ENCODE measurements at places on chromosomes 4 and X.

DNA sequence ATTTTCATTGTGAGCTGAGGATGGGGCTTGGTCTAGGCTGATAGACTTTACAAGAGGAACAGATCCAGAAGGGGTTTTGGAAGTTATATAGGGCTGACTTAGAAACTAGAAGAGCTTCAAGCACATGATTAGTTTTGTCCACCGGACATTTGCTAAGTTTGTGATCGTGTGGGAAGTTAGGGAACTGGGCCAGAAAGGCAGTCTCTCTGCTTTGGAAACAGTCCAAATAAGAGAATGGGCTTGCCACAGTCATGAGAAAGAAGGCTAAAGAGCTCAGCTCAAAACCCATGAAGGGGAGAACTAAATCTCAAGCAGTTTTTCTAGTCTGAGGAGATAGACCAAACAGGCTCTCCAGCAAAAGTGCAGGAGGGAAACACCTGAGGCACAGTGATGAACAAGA lies 67.8 kb downstream of the ZNF674 start:
- DNase-seq, result no peak

GRCh38 chr4:67926485-67926884 lies 36.8 kb downstream of the TMPRSS11A start:
- DNase-seq, result no peak

DNA sequence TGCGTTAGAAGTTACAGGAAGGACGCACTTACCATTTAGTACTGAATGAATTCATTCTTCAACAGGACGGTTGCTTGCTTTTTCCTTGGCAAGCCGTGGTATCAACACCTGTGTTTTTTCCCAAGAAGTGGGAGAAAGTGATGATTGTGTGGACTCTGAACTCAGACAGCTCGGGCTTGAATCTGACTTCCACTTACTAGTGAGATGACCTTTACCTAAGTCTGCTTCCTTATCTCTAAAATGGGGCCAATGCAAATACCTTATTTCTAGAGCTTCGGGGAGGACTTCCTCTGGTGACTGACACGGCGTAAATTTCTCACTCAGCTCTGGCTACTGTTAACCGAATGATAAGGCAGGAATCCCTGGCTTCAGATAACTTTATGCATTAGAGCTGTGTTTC lies 146.8 kb upstream of the RBPJ start:
- no peak for DNase-seq

- DNase-seq, result no peak
These were observed 33.6 kb upstream of the NOCT start for GRCh38 chr4:138981930-138982390.

DNA sequence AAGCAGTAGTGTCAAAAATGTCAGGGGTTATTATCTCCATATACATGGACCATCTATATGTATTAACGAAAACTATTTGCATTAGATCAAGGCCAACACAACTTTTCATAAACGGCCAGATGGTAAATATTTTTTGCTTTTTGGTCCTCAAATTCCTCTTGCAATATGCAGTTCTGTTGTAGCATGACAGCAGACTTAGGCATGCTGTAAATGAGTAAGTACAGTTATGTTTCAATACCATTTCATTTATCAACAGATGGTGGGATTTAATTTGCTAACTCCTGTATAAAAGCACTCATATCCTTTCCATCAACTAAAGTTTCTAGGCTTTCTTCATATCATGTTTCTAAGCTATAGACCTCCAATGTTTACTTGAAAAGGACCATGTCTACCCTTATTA lies 208.1 kb downstream of the ANKRD50 start:
- DNase-seq, result no peak

GRCh38 chr4:31411565-31411964 lies 691.4 kb downstream of the PCDH7 start:
- DNase-seq, result no peak

- no peak for DNase-seq
These were observed 704 bp downstream of the FAM3A start for GRCh38 chrX:154515090-154515965.

- no peak for DNase-seq
These were observed 275.2 kb downstream of the EVC2 start for GRCh38 chr4:5433196-5433595.

GRCh38 chr4:88745175-88745574 lies 47.5 kb upstream of the NAP1L5 start:
- DNase-seq, result no peak

- peak; percentile 14 for DNase-seq
These were observed 499.1 kb upstream of the SLIT2 start for GRCh38 chr4:19752599-19752998.

GRCh38 chr4:25609976-25610375 lies 45.7 kb upstream of the SLC34A2 start:
- no peak for DNase-seq

GRCh38 chr4:107823870-107824349 lies 822 bp upstream of the SGMS2 start:
- no peak for DNase-seq

- DNase-seq, result no peak
These were observed 158.5 kb upstream of the ARSJ start for GRCh38 chr4:114137984-114138383.

- DNase-seq, result no peak
These were observed 1.8 kb downstream of the TBC1D1 start for GRCh38 chr4:37892641-37893040.

DNA sequence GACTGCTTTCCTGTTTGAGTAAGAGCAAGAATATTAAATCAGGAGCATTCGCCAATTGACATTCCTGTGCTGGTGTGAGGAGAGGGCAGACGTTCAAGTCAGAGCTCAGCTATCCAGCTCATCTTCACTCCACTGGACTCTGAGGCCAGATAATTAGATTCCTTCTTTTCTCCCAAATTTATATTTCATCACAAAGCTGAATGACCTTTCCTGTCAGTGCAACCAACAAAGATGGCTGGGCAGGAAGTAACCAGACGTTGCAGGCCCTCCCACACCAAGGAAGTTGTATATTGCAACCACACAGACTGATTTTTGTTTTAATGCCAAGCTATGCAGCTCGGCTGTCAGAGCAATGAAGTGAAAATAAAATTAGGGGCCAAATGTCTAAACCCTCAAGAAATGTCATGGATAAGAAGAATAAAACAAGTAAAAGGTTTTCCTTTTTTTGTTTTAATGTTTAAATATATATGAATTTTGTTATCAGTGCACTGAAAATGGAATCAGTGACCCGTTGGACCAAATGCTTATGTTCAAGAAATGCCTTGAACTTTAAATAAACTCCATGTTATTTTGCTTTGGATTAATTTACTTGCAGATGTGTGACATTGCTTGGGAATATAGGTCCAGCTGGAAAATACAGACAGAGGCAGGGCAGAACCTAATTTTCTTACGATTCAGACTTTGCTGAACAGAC lies 578.9 kb upstream of the FAT1 start:
- no peak for DNase-seq

- DNase-seq, result no peak
These were observed 37.0 kb upstream of the CD99L2 start for GRCh38 chrX:150935467-150935866.

- no peak for DNase-seq
These were observed 188.4 kb upstream of the MBNL3 start for GRCh38 chrX:132677233-132677716.

DNA sequence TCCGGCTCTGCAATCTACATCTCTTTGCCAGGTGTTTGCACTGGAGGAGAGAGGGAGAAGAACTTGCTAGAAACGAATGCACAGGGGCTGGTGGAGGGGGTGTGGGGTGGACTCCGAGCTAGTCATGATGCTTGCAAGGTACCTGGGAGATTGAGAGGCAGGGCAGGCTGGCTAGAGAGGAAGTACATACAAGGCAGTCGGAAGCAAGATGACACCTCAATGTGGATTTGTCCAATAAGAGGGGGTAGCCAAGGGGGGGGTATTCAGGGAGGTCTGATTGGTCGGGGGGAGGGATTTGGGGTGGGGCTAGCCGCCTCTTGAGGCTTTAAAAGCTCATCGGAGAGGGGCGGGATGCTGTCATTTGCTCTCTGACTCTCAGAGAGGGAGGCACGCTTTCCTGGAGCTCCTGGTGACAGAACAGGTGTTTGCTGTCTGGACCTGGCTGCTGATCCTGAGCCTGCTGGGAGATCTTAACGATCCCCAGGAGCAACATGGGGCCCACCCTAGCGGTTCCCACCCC lies at the start of gene GPR50:
Gene GPR50 (plus strand): TSS at position 354 of the 520 bp plus-strand sequence. CDS start 138 bp downstream, at position 492.
- DNase-seq, result no peak

DNA sequence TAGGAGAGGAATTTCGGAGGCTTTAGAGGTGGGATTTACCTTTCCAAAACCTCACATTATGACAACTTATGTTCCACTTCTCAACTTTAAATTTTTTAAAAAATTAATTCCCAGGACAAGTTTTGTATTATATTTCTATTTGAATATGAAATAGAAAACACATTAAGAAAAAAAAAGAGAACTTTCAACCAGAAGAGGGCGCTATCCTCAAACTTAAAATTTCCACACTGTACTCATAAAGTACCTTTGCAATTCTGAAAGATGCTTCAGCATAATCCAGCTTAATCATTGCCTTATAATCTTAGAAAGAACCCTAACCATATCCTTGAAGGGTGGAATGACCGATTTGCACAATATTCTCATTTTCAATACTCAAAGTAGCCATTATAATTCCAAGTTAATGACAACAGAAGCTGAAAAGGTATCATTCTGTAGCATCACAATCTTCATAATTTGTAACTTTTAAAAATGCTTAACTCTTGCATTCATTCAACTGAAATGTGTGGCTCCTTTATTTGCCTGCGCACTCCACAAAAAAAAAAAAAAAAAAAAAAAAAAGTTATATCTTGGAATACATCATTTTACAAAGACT lies 158.0 kb downstream of the KCNIP4 start:
- DNase-seq, result no peak

- DNase-seq, result no peak
These were observed 466 bp downstream of the DLG3 start for GRCh38 chrX:70444946-70445656.

GRCh38 chrX:7062276-7062675 lies 85.2 kb upstream of the STS start:
- DNase-seq, result no peak

DNA sequence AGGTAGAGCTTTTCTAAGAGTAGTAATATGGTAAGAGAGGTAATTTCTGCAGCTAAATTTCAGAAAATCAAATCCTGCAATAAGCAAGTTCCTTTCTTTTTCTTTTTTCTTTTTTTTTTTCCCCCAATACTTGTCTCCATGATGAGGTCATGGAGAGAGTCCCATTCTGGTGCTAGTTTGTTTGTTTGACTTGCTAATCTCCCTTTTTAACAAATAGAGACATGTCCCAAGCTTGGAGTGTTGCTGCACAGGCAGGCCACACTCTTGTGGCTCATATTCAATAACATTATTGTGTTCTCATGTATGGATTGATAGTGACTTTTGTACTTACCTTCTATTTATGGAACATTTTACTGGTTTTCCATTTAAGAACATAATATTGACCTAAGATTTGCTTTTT lies 25.5 kb downstream of the PTPN13 start:
- no peak for DNase-seq

DNA sequence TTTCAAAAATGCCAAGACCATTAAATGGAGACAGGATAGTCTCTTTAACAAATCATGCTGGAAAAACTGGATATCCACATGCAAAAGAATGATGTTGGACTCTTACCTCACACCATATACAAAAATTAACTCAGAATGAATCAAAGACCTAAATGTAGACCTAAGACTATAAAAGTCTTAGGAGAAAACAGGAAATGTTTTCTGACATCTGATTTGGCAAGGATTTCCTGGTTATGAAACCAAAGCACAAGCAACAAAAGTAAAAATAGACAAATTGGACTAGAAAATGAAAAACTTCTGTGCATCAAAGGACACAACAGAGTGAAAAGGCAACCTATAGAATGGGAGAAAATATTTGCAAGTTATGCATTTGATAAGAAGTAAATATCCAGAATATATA lies 37.6 kb downstream of the ARFIP1 start:
- DNase-seq, result no peak

GRCh38 chr4:123262080-123262479 lies 134.5 kb upstream of the SPRY1 start:
- no peak for DNase-seq

DNA sequence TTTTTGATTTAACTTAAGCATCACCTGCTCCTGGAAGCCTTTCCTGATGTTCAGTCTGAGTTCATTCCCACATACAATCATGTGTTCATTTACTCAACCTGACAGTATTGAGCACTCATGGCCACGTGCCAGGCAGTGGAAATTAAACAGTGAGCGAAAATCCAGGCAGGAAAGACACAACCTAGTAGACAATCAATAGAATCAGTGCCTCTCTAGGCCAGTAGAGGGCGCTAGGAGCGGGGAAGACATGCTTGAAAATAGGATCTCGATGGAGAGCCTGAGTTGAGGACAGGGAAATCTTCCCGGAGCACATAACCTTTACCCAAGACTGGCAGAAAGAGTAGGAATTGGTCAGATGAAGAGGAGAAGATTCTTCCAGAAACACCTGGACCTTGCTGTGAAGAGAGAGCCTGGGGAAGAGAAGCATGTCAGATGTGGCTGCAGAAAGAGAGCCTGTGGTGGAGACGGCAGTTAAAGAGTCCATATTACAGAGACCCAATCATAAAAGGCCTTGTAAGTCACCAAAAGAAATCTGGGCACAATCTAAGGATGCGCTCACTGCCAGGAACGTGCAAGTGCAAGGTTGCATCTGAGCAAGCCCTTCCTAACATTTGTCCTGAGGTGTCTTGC lies 103.5 kb downstream of the LDB2 start:
- DNase-seq, result peak; percentile 7

- DNase-seq, result no peak
These were observed 727.7 kb upstream of the SLIT2 start for GRCh38 chr4:19523964-19524363.

- DNase-seq, result no peak
These were observed 23.1 kb downstream of the CENPC start for GRCh38 chr4:67522230-67522629.

DNA sequence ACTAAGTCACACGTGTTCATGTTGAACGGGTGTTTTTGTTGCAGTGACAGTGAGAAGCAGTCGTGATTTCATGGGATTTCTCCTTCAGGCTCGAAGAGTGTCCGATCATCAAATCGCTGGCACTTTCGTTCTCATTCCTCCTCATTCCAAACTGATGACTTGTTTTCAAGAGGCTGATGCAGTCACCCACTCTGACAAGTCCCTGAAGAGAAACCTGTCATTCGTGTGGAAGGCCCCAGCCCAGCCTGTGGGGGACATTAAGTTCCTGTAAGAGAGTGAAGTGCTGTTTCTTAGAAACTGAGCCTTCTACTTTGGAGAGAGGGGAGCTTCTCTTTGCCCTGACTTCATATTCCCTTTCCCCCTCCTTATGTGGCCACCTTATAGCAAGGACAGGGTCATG lies 8.0 kb downstream of the REELD1 start:
- DNase-seq, result peak; percentile 73

- DNase-seq, result no peak
These were observed 599.1 kb downstream of the RPA4 start for GRCh38 chrX:97482666-97483300.

DNA sequence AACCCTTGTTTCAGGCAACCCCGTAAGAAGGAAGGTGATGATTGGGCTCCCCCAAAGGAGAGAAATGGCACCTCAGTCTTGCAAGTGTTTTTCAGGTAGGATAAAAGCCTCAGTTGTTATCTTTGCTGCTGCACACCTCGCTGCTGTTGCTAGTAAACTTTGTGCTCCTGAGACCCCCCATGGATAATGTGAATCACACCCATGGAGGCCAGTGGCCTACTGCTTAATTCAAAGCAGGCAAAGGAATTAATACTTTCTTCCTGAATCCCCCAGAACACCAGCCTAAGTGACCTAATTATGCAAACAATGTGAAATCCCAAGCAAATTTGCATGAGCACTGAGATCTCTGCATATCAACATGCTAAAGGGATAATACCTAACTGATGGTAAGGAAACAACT lies 337.5 kb downstream of the GRIA2 start:
- no peak for DNase-seq

- no peak for DNase-seq
These were observed 1153.8 kb downstream of the STIM2 start for GRCh38 chr4:28014469-28014868.

All from RCC 7860 (cell line).